ENCODE measurements at places on chromosomes 7 and 10. TPM values are rescaled to one million over a fixed set of nuclear protein-coding genes. Genes with fewer than 3 reads are reported as not detected.

The NKX2-3 gene
- total RNA-seq: not detected

The STEAP4 gene
- total RNA-seq: not detected

DNA sequence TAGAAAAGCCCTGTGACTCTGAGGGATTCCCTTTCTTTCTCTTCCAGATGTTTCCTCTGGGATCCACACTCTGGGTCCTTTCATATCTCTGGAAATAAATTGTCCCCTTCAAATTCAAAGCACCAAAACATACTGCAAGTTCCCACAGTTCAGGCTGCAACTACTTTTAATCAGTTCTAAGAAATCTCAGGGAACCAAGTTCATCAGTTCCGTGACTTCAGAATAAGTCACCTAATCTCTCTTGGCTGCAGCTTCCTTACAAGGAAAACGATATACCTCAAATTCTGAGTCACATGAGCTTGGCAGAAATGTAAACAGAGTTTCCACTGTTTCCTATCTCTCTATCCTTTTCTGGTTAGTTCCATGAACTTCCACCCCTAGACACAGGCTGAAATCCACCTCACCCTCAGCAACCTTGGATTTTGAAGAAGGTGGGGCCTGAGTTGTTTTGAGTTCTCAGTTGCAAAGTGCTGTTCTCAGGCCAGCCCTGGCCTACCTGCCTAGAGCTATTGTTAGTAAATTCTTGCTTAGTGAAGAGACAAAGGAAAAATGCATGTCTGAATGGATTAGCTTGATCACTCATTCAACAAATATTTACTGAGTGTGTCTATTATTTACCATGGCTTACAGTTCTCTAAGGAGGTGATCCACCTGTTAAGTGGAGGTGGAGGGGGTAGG lies 59.3 kb upstream of the IL6 start:
- DNase-seq: no peak

DNA sequence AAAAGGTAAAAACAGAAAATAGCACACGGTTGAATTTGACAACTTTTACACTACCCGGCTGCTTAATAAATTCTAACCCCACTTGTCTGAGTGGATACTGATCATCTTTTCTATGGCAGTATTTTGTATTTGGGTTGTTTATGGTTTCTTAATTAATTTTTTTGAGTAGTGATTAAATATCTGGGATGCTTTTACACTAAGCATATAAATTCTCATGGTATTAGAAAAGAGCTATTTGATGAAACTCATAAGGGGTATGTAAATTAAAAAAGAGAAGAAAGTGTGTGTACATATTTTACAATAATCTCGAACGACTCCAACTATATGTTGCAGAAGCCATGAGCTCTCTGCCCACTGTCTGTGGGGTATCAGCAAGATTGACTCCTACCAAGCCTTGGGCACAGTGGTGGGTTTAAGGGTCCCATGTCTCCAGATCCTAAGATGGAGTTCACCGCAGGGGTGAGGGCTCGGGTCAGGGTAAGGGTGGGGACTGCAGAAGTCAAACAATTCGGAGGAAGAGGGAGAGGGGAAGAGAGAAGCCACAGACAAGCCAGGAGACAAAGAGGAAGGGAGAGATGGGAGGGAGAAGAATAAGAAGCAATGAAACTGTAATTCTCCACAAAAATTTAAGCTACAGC lies 7.6 kb upstream of the HOXA13 start:
- no peak for DNase-seq

DNA sequence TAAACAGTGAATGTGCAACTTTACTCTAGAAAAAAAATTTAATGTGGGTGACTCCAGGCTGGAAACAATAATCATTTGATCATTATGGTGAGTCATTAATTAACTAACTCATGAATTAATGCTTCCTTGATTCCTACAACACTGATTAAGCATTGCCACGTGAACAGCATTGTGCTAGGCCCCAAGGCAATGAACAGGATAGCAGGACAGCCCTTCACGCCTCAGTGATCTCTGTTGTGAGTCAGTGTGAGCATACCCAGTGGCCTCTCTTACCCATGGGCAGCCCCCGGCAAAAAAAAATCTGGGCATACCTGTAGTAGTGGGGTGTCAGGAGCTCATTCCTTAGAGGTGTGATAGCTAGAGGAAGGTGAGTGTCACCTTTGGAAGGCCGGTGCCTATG lies 76.0 kb downstream of the DENND2A start:
- no peak for DNase-seq

GRCh38 chr7:123787220-123788007 lies 38.6 kb upstream of the WASL start:
- DNase-seq: no peak

DNA sequence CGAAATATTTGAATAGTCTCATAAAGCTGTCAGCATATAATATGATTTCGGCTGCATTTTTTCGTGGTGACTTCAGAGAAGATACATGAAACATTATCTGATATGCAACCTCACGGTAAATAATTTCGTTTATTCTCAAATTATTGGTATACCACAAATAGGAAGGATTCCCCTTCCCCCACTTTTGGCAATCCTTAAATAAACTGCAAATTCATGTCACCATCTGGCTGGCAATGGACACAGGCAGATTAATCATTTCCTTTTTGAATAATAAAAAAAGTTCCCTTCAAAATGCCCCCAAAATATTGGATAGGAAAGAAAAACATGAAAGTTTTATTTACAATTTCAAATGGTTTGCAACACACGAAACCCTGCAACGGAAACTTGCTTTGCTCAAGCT lies 234.5 kb upstream of the MEOX2 start:
- DNase-seq: no peak
